ENCODE measurements at places on chromosomes 13 and 19.

GRCh38 chr19:57708641-57709361 is at the start of gene ZNF154:
ZNF154 (minus strand) TSS chr19:57709204; CDS start chr19:57708971, 233 bp downstream.
- DNase-seq, result no peak

DNA sequence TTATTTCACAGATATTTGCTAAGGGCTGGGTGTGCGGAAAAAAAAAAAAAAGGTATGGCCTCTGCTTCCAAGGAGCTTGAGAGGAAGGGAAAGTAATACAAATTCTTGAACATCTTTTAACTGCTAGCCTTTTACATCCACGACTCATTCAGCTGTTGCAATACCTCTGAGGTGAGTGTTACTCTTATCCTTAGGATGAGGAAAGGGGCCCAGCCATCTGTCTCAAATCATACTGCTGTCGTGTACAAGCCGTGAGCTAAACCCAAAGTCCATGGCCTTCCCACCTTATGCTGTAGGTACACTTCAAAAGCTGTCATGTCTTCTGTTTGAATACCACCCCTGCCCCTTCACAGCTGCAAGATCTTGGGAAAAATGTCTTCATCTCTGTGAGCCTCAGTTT is 146.8 kb downstream of the KCNRG start:
- no peak for DNase-seq

- no peak for DNase-seq
These were observed 667 bp upstream of the MBNL2 start for GRCh38 chr13:97221466-97221865.

- DNase-seq, result no peak
These were observed 89.1 kb upstream of the VSTM2B start for GRCh38 chr19:29436591-29437103.

- DNase-seq, result no peak
These were observed 14.0 kb downstream of the GNA15 start for GRCh38 chr19:3149526-3150505.

GRCh38 chr13:109725995-109726637 is 60.3 kb downstream of the IRS2 start:
- no peak for DNase-seq

DNA sequence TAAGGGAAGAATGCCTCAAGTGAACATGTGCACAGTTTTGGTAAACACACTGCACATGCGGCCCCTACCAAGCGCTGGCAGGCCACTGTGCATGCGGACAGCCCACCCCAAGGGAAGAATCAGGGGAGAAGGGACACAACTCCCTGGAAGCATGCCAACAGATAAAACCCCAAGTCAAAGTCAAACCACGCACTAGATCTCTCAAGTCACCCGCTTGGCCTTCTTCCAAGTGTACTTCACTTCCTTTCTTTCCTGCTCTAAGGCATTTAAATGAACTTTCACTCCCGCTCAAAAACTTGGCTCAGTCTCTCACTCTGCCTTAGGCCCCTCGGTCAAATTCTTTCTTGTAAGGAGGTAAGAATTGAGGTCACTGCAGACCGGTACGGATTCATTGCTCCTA is 4.6 kb upstream of the RFXAP start:
- DNase-seq, result no peak

- DNase-seq, result no peak
These were observed 325.9 kb downstream of the FOXO1 start for GRCh38 chr13:40340368-40341095.

DNA sequence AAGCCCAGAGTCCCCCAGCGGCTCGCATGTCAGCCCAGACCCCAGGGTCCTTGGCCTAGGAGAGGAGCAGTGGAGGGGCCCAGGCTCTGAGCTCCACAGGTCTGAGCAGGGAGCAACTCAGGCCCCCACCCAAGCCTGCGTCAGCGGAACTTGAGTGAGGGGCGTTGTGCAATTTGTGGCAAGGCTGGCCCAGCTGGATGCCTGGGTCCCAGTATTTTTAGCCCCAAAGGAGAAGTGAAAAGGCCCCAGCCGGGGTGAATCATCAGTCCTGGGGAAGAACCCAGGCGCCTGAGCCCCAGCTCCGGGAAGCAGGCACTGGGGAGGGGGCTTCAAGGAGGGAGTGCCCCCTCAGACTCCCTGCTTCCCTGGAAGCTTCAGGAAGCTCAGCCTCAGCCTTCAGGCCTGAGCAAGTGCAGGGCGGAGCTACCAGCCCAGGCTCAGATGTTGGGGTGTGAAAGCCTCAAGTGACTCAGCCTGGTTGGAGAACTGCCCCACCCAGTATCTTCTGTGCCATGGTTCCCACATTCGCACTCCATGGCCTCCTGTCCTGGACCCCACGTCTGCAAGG is 7.2 kb downstream of the MED29 start:
- no peak for DNase-seq

GRCh38 chr19:7692417-7693088 is 9.4 kb downstream of the FCER2 start:
- no peak for DNase-seq

DNA sequence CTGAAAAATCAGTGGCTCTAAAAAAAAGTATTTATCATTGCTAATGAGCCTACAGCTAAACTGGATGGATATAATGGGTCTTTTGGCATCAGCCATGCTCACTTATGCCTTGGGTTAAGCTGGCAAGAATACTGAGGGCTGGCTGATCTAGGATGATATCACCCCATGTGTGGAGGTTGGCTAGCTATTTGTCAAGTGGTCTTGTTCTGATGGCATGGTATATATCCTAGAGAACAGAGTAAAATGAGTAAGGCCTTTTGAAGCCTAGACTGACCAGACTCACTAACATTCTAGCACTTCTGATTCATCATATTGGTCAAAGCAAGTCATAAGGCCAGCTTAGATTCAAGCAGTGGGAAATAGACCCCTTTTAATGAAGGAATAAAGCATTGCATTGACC is 383.0 kb downstream of the SLITRK1 start:
- DNase-seq, result no peak

- DNase-seq, result no peak
These were observed 113.2 kb downstream of the KCNRG start for GRCh38 chr13:50128428-50128931.

GRCh38 chr19:20167651-20168122 is 673 bp downstream of the ZNF486 start:
- no peak for DNase-seq

GRCh38 chr19:38494379-38494778 is 60.9 kb downstream of the RYR1 start:
- DNase-seq, result no peak

- no peak for DNase-seq
These were observed 6.9 kb upstream of the ZNF580 start for GRCh38 chr19:55633861-55634260.

GRCh38 chr13:73250061-73250460 is 191.3 kb downstream of the KLF5 start:
- DNase-seq, result no peak

GRCh38 chr13:68050761-68051160 is 820.6 kb upstream of the PCDH9 start:
- no peak for DNase-seq

DNA sequence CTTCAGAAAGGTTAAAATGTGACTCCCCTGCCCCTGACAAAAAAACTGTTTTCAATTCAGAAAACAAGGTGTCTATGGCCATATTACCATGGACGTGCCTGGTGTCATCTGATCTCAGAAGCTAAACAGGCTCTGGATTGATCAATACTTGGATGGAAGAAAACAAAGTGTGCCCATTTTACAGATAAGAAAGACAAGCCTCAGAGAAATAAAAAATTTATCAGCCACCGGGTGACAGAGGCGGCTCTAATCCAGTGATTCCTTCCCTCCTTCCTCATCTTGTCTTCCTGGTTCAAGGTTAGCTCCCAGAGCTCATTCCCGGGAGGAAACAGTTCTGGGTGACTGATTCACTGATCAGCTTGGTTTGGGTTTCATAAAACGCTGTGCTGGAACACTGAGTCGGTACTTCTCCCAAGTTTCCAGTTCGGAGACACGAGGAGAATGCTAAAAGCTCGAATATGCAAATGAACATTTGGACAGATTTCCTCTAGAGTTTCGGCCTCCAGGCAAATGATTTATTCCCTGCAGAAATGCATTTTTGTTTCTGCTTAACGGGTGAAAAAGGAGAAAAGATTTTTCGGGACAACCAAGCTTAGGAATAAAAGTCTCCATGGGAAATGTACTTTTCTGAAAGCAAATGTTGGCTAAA is 211.2 kb downstream of the UQCRFS1 start:
- DNase-seq, result no peak

GRCh38 chr19:38527466-38528136 is 90.2 kb downstream of the MAP4K1 start:
- DNase-seq, result no peak

- DNase-seq, result no peak
These were observed 417.1 kb downstream of the ITGBL1 start for GRCh38 chr13:101869553-101869952.

GRCh38 chr19:39843919-39844793 is 2.0 kb downstream of the FBL start:
- DNase-seq, result no peak

- no peak for DNase-seq
These were observed 1381.5 kb downstream of the SLITRK5 start for GRCh38 chr13:89052699-89053098.

DNA sequence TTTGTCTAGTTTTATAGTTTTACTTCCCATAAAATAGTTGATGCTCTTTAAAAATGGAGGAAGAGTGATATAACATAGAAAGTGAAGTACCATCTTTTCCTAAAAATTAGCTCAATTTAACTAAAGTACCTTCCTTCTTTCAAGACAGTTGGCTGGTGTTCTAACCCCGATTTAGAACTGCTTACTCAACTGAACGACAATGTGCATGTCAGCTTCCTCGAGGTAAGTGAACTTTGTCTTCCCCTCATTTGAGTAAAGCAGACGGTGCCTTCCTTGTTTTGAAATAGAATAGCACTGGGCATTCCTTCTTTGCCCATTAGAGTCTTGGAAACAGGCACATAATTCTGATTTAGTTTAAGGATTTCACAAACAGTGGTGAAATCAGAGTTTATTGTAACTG is 1519.2 kb downstream of the EFNB2 start:
- DNase-seq, result no peak

DNA sequence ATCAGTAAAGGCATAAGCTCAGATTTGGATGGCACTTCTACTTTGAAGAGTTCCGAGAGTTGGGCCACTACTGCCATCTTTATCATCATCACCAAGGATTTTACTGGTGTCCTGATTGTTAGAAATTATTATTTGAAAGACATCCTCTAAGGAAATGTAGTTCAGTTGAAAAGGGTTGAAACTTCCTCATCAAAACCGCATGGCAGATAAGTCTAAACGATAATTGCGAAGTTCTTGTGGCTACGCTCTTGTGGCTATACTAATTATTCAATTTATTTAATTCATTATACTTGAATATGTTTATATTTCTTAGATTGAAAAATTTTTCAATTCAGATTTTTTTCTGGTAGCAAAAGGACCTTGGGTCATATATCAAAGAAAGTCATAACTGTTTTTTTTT is 22.4 kb downstream of the TNFRSF19 start:
- DNase-seq, result no peak

- DNase-seq, result no peak
These were observed 52.5 kb upstream of the GAS6 start for GRCh38 chr13:113916330-113916815.

DNA sequence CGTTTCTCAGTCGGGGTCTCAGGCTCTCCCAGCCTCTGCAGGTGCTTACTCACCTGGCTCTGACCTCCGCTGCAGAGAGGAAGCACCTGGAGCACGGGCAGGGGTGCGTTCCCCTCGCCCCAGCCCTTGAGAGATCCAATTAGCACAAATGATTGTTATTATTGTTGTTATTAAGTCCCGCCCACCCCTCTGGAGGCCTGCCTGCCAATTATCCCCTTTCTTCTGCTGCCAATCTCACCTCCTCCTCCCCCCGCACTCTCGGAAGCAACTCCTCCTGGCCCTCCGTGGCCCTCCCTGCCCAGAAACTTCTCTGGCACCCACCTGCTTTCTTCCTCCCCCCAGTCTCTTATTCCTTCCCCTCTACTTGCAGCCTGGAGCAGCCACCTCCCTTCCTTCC is 8.8 kb downstream of the ZNF787 start:
- no peak for DNase-seq

DNA sequence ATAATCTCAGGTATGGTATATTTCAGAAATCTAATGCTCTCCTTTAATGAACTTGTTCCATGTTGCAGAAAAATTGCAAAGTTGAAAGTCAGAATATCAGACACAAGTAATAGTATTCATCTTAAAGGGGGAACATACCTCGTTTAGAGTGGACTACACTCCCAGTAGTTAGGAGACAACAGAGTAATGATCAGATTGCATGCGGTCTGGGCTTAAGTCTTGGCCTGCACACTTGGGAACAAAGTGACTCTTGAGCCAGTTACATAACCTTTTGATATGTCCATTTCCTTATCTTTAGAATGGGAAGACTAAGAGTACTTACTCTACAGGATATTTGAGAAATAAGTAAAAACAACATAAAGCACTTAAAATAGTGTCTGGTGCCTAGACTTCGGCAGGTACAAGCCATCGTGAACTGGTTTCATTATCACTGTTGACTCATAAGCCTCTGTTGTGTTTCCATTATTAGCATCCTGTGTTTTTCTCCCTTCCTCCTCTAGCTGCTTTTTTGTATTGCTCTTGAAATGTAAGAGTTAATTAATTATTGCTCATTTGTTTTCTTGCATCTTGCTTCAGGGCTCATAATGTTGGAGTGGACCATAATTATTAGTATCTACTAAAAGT is 53.0 kb downstream of the DPY19L3 start:
- no peak for DNase-seq

DNA sequence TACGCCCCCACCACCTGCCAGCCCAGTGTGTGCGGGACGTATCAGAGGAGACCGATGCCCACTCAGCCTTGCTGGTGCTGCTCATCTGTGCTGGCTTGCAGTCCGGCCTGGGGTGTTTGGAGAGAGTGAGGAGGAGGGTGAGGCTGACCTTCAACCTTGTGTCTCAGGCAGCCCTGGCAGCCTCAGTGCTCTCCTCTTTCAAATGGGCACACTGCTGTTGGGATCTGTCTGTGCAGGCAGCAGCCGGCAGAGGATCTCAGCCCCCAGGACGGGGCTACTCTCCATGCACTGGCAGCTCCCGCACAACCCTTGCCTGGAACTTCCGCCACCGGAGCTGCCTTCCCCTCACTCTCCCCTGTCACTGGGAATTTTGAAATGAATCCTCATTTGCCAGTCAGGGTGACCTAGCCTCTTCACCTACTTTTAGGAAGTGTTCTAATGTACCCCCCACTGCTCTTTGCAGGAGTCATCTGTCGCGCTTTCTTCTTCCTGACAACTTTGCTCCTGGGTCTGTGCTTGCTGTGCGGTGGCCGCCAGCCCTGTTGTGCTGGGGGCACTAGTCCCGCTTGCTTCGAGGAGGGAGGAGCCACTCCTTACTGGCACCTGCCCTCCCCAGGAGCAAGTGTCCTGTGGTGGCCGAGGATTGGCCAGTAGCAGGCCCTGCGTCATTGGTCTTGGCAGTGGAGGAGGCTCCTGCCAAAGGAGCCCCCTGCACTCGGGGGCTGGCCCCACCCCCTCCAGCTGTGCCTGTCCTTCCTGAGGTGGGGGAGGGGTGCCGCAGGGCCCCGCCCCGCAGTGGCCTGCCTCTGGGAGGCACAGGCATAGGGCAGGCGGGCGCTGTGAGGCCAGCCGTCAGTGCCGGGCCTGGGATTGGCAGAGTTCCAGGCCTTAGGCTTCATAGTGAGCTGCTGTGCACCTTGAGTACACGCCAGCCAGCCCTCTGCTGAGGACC is 53.4 kb downstream of the TSSK6 start:
- no peak for DNase-seq

- no peak for DNase-seq
These were observed 131.3 kb downstream of the URI1 start for GRCh38 chr19:30073152-30074000.

GRCh38 chr13:55214841-55215345 is 1925.8 kb upstream of the PRR20A start:
- no peak for DNase-seq

- DNase-seq, result no peak
These were observed 60.3 kb downstream of the RAB20 start for GRCh38 chr13:110501188-110501587.

- no peak for DNase-seq
These were observed 720.6 kb downstream of the EFNB2 start for GRCh38 chr13:105814902-105815250.
